CD4-positive, alpha-beta T cell treated with Interleukin-1 beta for 1 hour (primary cell): ENCODE measurements at places on chromosomes 6 and 20.
A peak's percentile ranks its signal among the peaks of the same experiment; 100 is the strongest.

DNA sequence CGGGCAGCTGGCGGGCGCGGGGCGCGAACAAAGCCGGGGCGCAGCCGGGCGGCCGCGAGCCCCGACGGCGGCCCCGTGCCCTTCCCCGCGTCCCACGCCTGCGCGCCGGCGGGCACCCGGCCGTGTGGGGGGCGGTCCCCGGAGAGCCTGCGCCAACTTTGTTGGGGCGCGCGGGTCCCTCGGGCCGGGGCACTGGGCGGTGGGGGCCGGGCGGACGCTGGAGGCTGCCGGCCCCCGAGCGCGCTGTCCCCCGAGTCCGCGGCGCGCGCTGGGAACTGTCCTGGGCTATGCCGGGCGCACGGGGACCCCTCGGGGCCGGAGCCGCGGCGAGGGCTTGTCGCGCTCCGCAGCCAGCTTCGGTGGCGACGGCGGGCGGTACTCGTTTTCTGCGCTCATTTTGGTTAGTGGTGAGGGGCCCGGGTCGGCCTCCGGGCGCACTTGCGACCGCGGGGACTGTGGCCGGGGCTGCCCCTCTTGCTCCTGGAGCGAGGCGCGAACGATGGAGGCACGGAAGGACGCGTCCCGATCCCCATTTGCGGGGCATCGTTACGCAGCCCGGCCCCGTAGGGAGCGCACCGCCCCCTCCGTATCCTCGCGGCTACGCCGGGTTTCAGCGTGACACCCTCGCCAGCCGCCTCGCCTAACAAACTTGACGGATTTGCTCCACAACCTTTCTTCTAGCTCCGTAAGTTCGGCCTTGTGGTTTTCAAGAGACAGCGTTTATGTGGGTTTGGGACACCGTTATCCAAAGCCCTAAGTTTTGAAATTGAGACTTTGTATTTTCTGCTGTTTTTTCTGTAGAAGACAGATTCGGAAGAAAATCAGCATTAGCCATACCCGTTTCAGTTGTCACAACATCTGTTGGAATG is 622 bp downstream of the SS18L1 start:
- DNase-seq: peak; percentile 42

- peak; percentile 48 for DNase-seq
Observed at GRCh38 chr20:62122654-62123449, 577 bp downstream of the LSM14B start.

- no peak for DNase-seq
Observed at GRCh38 chr6:2197177-2197671, 48.2 kb downstream of the GMDS start.

GRCh38 chr20:63917811-63918210 is 22.9 kb downstream of the DNAJC5 start:
- DNase-seq: no peak

DNA sequence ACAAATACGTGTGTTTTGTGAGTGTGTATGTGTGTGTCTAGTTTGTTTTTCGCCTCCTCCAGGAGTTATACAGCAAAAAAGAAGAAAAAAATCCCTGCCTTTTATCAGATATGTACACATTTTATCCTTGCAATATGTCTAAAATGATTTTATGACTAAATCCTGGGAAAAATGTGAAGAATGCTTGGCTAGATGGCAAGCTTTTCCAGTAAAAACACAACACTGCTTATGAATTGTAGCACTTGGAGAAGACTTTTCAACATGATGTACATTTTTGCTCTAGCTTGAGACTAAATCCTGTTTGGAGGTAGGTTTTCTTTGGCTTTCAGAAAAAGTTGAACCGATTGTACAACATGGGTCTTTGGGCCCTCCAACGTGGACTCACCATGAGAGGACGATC is 160.2 kb downstream of the GMPR start:
- DNase-seq: no peak

GRCh38 chr6:3409699-3410384 is 47.0 kb downstream of the SLC22A23 start:
- DNase-seq: no peak

DNA sequence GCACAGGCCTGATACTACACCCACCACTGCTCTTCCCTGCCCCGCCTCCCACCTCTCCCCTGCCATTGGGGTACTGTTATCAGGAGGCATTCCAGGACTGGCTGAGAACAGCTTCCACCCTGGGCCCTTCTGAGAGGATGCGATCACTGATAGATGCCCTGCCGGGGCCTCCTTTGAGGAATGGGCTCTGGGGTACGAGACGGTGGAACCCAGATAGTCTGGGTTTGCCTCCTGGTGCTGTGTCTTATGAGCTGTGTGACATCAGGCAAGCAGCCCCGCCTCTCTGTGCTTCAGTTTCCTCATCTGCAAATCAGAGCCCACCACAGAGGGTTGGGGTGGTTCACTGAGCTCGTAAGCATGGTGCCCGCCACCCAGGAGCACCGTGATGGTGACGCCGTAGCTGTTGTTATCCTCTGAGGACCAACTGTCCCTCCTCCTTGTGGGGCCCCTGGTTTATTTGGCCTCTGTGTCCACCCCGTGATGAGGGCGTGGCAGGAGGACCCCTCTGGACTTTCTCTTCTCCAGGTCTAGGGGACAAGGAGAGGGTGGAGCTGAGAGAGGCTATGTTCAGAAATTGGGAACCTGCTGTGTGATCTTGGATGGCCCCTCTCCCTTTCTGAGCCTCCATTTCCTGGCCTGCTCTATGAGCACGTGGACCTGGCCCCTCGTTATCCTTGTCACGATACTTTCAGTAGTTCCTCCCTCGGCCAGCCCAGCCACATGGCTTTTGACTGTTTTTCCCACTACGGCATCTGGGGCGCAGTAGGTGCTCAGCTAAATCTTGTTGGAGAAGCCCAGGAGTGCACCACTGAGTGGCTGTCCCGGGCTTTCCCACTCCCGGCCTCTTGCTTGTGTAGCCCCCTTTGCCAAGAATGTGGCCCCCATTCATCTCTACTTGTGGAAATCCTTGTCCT is 18.3 kb downstream of the SRC start:
- DNase-seq: no peak

DNA sequence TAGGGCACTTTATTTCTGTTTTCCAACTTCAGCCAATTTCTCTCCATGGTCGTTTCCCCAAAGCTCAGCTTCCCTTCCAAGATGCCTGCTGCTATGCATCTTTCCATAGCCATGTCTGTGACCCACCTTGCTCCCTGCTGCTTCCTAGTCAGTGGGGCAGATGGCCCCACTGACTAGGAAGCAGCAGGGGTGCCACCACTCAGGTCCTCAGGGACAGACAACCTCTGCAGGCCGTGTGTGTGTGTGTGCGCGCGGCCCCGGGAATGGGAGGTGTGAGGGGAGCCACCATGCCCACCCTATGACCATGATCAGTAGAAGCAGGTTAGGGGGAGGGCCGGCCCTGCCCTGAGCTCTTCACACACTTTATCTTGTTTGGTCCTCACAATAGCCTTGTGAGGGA is 2.7 kb upstream of the IP6K3 start:
- no peak for DNase-seq

GRCh38 chr6:156919814-156920369 is 142.7 kb downstream of the ARID1B start:
- no peak for DNase-seq

GRCh38 chr6:77466055-77466450 is 2.8 kb upstream of the HTR1B start:
- no peak for DNase-seq

- DNase-seq: no peak
Observed at GRCh38 chr6:114362957-114363356, 20.1 kb upstream of the HS3ST5 start.

- DNase-seq: no peak
Observed at GRCh38 chr6:157717340-157717748, 105.7 kb upstream of the SNX9 start.

- no peak for DNase-seq
Observed at GRCh38 chr20:59195316-59195993, 31.8 kb downstream of the ZNF831 start.

DNA sequence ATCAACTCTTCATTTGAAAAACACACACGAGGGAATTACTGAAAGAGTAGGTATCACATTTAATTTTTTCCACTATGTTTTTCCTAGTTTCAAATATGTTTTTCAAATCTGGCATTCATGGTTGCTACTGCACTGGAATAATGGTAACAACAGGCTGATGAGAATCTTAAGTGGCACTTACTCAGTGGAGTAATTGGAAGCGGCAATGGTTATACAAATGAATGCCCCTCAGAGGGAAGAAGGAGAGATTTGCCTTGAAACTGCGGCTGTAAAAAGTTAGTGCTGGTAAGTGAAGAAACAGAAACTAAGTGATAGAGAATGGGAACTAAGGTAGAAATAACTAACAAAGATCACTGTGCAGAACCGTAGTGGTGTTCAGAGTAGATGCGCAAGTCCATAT is 41.0 kb upstream of the PDE7B start:
- no peak for DNase-seq

DNA sequence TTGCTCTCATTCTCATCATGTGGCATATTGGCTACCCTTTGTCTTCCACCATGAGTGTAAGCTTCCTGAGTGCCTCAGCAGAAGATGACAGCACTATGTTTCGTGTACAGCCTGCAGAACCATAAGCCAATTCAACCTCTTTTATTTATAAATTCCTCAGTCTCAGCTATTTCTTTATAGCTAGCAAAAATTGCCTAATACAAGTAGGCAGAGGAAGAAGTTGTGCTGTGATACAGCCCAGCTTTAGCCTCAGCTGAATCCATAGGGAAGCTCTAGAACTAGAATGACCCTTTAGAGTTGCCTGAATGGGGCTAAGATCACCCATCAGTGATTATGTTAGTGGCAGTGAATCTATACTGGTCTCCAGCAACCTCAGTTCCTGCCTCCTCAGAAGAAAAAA is 19.0 kb upstream of the SERINC1 start:
- DNase-seq: no peak

DNA sequence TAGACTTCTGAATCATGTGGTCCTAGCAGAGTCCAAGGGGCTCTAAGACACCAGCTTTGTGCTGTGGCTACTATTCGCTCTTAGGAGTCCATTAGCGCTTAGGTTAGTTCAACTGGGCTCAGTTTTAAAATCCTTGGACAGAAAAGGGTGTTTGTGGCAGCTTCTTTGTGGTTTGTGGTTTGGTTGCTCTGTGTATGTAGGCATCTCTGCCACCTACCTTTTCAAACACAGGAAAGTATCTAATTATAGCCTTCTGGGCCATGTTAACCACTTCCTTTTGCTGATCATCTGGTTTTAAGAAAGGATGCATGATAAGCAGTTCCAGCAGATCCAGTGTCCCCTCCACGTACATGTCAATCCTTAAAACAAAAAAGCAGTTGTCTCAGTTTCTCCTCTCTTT is 10.8 kb downstream of the GSTA4 start:
- peak; percentile 70 for DNase-seq

DNA sequence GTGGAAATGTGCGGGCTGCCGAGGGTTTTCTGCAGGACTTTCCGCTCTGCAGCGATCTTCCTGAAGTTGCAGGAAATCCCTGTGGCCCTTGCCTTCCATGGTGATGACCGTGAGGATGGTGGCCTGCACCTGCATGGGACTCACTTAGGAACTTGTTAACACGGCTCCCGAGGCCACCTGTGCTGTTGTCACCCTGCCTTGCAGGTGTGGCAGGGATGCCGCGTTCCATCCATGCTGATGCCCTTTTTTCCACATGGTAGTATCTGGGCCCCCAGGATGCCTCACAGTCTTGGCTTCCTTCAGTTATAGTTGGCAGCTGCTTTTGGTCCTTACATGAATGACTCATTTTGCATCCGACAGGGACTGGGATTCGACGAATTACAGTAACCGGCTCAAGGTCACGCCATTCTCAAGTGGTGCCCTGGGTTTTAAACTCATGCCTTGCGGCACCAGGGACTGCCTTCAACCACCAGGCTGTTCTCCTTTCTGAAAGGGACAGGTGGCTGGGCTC is 37.2 kb downstream of the SYNJ2 start:
- no peak for DNase-seq

DNA sequence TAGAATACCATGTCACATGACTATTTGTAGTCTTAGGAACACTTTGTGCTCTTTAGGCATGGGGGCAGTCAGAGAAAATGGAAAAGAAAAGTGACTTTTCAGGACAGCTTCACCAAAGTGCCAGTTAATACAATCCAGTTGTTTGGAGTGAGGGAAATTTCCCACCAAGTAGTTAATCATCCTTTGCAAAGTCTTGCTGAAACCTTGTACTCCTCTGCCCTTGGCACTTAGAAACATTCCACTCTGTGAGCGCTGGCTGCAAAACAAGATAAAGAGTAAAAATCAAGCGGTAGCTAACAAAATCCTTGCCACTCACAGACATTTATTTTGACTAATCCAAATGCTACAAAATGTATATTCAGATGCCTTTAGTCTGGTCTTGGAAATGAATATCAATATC is 229.2 kb upstream of the HSF2 start:
- DNase-seq: no peak
